MG63 (cell line): ENCODE measurements at places on chromosomes 11 and 22. TPM values are rescaled to one million over a fixed set of nuclear protein-coding genes. Genes with fewer than 3 reads are reported as not detected.

- peak; percentile 9 for DNase-seq
These were observed 226.7 kb upstream of the PDGFD start for GRCh38 chr11:104390651-104391050.

- no peak for DNase-seq
These were observed 150.0 kb downstream of the DBX1 start for GRCh38 chr11:20010156-20010850.

DNA sequence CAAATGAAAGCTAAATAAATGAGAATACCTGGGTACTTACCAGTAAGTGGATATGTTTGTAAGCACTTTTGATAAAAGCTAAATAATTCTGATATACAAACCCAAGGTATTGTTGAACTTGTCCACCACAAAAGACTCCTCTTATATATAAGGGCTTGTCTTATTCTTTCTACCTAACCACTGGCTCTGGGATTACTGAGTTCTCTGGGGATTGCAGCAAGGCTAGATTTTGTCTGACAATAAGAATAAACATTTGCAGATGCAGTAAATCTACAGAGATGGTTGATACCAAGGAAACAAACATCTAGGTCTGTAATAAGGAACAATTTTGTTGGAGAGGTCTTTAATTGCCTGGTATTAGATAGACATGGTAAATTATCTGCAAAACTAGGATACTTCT lies at the start of gene OR51A4:
OR51A4 (minus strand) TSS at position 101 of the 400 bp plus-strand sequence. CDS start 505 bp downstream, outside the sequence.
- no peak for DNase-seq

- no peak for DNase-seq
These were observed 5.0 kb upstream of the OR52E6 start for GRCh38 chr11:5846701-5847100.

Gene NXPE4
- total RNA-seq = not detected in 2 replicates

Gene RIMBP3C
- 0.30 and 0.49 TPM in 2 replicates for total RNA-seq

Gene MUC15
- not detected in 2 replicates for total RNA-seq
